ENCODE measurements at places on chromosomes 12 and 14.

DNA sequence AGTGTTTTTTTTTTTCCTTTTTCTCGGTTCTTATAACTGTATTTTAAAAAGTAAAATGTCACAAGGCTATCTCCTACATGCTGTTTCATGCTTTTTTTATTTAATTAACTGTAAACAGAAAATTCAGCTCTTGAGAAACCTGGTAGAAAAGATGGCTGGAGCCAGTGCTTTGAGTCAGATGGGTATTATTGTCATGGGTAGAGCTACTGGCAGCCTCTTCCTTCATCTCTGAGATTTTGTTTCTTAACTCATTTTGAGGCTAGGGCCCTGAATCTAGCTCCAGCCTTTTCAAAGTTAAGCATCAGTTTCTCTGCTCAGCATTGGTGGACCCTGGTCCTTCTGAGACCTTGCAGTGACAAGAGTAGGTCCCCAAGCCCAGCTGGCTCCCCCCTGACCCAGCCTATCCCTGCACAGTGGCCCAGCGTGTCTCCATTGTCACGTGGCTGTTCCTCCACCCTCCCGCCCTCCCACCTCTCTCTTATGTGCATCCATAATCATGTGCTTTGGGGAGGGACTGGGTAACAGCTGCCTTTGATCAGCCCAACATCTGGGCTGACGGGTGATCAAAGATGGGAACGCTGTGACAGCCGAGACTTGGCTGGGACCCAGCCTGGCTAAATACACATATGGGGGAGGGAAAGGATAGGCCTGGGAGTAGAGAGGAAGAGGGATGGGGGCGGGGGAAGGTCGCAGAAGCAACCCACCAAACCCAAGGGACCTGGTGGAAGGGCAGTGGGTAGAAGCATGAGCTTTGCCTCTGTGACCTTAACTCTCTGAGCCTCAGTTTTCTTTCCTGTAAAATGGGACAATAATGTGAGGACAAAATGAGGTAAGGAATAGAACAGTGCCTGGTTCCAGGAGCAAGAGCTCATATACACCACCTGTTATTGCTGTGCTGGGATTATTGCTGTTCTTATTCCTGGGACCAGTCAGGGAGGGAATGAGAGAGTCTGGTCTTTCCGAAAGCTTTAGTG, 24.4 kb upstream of the RBM19 start:
- no peak for DNase-seq

- DNase-seq, result no peak
Measured at GRCh38 chr12:8681129-8681884, 16.5 kb upstream of the RIMKLB start.

DNA sequence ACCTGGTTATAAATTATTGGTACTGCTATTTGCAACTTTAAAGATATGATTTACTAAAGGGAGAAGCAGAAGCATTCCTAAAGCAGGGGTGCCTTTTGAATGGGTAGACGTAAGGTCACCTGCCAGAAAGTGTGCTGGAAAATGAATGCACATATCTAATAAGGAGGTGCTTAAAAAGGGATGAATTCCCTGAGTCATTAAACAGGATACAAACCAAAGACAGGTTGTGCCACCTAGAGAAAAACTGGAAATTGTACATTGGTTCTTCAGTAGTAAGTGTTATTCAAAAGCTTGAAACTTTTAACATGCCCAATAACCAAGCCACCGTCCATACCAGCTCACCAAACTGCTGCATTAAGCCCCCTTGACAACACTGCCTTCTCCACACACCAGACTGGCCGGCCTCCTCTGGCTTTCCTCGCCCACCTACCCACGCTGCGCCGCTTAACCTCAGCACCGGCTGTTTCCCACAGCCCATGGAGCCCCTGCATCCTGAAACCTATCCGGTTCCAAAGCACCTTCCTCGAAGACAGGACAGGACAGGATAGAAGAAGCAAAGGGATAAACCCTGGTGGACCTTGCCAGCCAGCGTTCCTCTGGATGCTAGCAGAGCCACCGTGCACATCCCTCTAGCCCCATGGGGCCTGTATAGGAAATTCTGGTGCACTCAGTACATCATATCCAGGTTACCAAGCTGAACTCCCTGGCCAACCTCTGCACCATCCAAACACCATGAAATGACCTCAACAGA, 201.5 kb upstream of the CAND1 start:
- DNase-seq, result no peak

- no peak for DNase-seq
Measured at GRCh38 chr12:59839514-59839913, 243.7 kb downstream of the SLC16A7 start.

DNA sequence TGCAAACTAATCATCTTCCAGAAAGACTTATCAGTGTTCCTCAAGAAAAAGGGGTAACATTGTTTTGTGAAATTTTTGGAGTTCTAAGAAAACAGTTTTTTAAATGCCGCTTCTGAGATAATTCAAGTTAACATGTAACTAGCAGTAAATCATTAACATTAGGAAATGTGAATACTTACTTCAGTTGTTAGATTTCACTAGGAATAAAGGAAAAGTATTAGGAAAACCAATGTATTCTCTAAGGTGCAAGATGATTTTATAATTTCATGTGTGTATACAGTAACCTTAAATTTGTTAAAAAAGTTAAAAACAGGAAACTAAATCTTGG, 36.8 kb downstream of the PAPOLA start:
- DNase-seq, result no peak

DNA sequence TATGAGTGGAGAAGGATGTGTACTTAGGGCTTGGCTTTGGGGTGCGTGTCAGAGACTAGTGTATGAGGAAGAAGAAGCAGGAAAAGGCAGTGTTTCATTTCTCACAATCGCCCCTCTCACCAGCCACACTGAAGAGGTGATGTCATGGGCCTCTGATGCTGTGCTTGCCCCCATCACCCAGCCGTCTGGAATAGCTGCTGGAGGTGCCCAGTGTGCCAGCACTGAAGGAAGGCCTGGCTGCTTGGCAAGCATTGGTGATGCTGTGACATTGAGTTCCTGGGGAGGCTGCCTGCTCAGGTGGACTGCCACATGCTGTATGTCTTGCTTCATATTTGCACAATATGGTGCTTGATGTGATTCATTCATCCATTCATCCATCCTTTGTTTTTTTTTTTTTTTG, 56.2 kb downstream of the CRADD start:
- DNase-seq, result no peak

DNA sequence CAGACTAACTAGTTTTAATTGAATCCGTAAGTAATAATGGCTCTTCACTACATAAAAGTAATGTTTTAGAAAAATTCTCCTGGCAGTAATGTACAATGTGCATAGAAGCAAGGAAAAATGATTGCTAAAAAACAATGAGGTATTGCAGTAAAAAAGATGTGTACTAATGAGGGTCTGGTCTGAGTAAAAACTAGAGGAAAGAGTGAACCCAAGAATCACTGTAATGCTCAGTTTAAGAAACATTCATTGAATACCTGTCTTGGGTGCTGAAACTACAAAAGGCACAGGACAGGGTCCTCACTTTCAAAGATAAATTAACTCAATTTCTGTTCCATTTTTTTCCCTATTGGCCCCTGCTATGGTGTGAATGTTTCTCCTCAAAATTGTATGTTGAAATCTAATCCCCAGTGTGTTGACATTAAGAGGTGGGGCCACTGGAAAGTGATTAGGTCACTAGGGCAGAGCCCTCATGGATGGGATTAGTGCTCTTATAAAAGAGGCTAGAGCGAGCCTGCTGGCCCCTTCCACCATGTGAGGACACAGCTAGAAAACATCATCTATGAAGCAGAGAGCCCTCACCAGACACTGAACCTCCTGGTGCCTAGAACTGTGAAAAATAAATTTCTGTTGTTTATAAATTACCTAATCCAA, 51.6 kb downstream of the RPS6KA5 start:
- DNase-seq, result no peak

GRCh38 chr12:89999699-90000505, 291.3 kb upstream of the ATP2B1 start:
- DNase-seq, result no peak

DNA sequence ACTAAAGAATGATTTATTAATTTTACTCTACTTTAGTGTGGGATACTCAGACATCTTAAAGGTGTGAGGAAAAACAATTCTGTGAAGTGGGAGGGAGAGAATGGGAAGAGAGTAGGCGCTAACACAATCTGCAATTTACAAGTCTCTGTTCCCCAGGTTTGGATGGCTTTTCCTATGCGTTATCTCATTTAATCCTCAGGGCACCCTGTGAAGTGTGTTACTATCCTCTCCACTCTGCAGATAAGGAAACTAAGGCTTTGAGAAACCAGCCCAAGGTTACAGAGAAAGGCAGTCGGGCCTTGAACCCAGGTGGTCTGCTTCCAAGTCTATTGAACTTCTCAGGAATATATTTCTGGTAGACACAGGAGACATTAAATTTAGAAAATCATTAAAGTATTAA, 36.2 kb upstream of the TUBA1C start:
- DNase-seq, result no peak

- no peak for DNase-seq
Measured at GRCh38 chr12:65055859-65056258, 65.2 kb downstream of the WIF1 start.

GRCh38 chr12:113170926-113171325, 14.4 kb downstream of the DDX54 start:
- no peak for DNase-seq

DNA sequence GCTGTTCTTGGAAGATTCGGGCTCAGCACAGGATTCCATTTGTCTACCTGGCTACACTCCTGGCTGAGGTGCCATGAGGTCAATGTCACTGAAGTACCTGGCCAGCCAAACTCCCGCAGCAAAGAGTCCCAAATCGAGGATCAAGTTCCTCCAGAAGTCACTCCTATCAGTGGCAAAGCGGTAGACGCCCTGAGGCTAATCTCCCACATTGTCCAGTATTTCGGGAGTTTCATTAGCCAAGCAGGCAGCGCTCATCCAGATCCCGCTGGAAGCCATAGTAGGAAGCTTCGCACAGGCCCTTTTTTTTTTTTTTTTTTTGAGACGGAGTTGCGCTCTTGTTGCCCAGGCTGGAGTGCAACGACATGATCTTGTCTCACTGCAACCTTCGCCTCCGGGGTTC, 8.9 kb upstream of the AACS start:
- no peak for DNase-seq

DNA sequence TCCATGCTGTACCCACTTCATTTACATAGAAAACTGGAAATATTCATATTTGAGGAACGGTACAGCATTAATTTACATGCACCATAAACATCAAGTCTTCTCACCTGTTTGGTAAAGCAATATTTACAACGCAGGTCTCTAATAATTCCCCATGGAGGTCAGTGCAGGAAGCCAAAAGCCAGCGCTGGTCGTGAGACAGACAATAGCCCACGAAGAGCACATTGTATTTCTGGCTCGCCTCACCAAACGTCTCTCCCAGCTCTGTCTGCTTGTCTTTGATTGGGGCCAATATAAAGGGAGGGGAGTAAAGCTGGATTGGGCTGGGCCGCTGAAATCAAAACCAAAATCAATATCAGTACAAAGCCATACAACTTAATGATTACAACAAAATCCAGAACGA, 302.1 kb downstream of the MED13L start:
- no peak for DNase-seq

GRCh38 chr14:85463512-85463911, 66.4 kb upstream of the FLRT2 start:
- DNase-seq, result no peak

- DNase-seq, result no peak
Measured at GRCh38 chr12:110335481-110336045, 54.5 kb downstream of the ATP2A2 start.

DNA sequence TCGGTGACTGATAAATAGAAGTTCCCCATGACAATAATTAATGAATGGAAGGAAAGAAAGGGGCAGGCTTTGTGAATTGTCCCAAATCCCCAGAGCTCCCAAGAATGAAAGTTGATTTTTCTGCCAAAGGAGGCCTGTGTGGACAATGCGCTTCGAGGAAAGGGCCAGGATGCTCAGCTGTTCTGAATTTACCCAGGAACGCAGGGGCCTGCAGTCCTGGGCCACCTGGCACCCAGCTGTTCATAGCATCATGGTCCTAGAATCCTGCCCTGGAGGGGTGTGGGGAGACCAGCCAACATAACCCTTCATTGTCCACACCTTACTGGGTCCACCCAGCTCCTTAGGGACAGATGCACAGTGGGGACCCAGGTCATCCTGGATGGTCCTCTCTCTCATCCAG, 587.5 kb downstream of the BCL11B start:
- DNase-seq, result no peak

- peak; percentile 36 for DNase-seq
Measured at GRCh38 chr12:94140556-94140955, 7.8 kb upstream of the PLXNC1 start.

DNA sequence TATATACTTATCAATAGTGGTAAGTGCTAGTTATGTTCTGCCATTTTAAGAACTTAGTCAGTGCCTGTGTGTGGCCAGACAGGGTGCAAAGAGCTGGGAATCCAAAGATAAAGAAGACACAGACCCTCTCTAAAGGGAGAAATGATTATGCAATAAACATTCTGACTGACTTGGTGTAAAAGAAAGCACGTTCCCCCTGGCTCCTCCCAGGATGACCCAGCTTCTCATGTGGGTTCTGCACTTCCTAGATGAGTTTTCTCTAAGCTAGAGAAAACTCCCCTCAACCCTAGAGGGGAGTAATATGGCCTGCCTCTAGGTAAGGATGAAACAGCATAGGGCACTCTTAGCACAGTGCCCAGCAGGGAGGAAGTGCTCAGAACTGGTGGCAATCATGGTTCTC, 231.2 kb downstream of the VRK1 start:
- no peak for DNase-seq

- DNase-seq, result no peak
Measured at GRCh38 chr14:101719045-101719645, 42.4 kb upstream of the PPP2R5C start.

- DNase-seq, result no peak
Measured at GRCh38 chr12:127052511-127053232, 1214.3 kb upstream of the TMEM132C start.

GRCh38 chr12:86257134-86257533, 943 bp upstream of the MGAT4C start:
- no peak for DNase-seq

DNA sequence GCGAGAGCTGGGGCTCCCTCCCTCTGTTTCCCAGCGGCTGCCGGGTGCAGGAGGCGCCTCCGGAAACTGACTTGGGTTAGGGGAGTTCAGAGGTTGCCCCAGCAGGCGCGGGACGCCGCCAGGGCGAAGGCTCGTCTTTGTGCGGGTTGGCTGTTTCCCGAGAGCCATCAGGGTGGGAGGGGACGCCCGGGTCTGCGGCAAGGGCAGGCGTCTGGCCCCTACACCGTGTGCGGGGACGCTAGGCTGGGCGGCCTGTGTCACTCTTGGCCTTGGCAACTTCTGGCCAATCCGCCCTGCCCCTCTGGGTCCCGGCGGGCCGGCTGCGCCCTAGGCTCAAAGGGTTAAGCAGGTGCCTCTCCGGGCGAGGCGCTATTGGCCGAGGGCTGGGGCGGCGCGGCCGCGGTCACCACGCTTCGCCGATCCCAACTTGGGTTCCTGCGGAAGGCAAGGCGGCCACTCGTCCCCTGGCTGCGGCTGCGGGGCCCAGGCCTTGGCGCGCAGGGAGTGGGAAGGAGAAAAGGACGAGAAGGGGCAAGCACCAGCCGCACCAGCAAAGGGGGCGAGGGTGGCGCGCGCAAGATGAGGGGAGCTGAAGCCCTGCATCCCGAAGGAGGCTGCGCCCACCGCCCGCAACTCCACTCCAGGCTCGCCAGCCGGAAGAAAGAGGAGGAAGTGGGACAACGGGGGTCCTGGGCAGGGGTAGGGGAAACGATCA, 5.6 kb upstream of the NPAS3 start:
- no peak for DNase-seq

Measured in stimulated activated CD4-positive, alpha-beta T cell treated with anti-CD3 and anti-CD28 coated beads, TNF-alpha, amount 100 ng/mL, for 1 hour (primary cell).